ENCODE measurements at places on chromosomes 11 and 22.

DNA sequence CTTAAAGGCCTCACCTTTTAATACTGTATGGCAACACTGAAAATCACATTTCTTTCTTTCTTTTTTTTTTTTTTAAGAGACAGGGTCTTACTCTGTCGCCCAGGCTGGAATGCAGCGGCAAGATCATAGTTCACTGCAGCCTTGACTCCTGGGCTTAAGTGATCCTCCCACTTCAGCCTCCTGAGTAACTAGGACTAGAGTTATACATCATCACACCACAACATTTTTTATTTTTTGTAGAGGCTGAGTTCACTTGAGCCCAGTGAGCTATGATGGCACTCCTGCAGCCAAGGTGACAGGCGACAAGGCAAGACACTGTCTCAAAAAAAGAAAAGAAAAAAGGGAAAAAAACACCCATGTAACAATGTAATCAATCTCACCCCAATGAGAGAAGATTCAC, 10.0 kb downstream of the ARFGAP3 start:
- DNase-seq = no peak

GRCh38 chr22:32389685-32390084, 22.4 kb downstream of the RTCB start:
- no peak for DNase-seq

GRCh38 chr11:120601536-120601935, 90.0 kb downstream of the GRIK4 start:
- no peak for DNase-seq

DNA sequence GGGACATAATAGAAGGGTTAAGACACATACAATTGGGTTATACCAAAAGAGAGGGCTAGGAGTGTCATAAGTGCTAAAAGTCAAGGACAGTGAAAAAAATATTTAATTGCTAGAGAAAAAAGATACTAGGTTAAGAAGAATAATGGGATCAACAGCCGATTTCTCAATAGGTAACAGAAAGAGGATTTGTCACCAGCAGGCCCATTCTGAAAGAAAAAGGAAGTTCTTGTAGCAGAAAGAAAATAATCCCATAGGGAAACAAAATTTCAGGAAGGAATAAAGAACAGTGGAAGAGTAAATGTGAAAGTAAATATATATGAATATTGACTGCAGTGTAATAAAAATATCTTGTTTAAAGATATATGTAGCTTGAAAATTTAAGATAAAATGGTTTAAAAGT, 43.3 kb upstream of the ADORA2A start:
- no peak for DNase-seq

GRCh38 chr11:2477254-2477653, 32.4 kb downstream of the KCNQ1 start:
- no peak for DNase-seq

- DNase-seq = no peak
Observed at GRCh38 chr22:42610186-42610585, 4.5 kb downstream of the POLDIP3 start.

GRCh38 chr11:3215346-3216026, 3.1 kb downstream of the MRGPRG start:
- no peak for DNase-seq

DNA sequence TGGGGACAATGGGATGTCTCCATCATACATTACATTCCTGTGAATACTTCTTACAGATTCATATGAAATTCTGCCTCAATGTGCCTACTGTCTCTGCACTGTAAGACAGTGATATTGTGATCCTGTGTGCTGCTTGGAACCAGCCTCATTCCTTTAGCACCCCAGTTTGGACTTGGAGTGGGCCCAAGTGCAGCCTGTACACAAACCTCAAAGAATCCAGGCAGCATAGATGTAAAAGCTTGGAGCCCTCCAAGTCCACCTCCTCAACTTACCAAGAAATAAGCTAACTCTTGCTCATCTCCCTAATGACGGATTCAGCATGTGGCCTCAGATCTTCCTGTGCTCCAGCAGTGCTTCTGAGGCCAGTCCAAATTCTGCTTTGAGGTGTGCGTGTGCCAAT, 24.4 kb downstream of the GRAP2 start:
- no peak for DNase-seq

DNA sequence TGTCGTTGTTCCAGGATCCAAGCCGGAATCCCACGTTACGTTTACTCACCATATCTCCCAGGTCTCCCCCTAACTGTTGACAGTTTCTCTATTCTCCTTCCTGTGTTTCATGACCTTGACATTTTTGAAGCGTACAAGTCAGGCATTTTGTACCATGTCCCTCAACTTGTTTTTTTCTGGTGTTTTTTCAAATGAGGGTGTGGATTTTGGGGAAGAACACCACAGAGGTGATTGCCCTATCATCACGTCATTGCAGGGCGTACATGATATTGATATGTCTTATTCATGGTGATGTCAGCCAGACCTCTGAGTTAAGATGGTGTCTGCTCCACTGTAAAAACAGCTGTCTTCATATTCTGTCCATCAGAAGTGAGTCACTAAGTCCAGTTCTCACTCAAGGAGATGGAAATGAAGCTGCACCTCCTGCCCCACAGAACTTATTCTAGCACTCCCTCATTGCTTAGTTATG, 28.3 kb upstream of the SOX10 start:
- no peak for DNase-seq

DNA sequence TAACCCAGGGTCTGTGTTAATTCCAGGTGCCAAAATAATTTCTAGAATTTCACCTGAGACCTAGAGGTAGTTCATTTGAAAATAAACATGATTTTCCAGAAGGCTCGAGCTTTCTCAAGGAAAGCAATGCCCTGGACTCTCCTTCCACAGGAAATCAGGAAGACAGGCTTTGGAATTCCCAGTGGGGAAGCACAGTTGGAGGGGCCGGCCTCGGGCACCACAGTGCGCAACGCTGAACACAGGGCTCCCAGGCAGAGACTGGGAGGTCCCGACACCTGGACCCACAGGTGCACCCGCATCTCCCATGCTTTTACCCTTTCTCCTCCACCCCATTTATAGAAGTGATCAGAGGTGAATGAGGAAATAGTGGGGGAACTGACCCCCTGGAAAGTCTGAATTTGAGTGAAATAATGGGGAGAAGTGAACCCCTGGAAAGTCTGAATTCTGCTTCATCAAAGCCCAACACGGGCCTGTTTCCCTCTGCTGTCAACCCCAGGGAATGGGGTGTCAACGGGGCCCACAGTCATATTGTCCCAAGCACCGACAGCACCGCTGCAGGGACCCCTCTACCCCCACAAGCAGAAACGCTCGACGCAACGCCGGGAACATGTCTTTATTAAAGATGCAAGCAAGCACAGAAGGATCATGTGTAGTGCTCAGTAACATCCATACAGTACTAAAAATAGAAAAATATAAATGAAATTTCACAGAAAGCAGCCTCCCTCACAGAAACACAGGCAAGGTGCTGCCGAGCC, 12.0 kb upstream of the EFCAB6 start:
- DNase-seq = no peak

GRCh38 chr22:37053310-37054055, 1.9 kb downstream of the KCTD17 start:
- DNase-seq = no peak

DNA sequence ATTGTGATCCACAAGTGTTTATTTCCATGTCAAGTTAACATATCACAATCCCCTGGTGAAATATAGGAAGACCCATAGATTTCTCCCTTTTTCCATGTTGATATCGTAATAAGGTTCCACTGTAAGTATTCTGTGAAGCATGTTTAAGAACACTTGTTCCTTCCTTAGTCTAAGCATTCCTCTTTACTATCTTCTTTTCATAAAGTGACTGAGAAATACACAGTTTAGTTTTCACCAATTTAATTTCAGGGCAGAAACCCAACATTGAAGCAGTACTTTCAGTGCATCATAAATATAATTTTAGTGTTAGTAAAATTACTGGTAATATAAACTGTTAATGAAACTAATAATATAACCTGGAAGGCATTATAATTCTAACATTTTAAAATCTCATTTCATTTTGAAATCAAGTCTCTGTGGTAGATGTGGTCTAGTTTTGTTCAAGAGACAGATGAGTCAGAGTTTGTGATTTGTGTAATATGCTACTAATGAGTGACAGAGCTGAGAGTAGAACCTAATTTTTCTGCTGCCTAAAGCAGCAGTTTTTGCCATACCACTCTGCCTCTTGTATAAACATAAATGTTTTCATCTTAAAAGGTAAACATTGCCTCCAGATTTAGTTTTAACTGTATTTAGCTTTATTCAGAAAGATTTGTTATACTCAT, 79.4 kb downstream of the ATM start:
- DNase-seq = no peak
